ENCODE measurements at places on chromosomes 5 and 9. TPM values are rescaled to one million over a fixed set of nuclear protein-coding genes. Genes with fewer than 3 reads are reported as not detected.

The TERT gene
- 2.9 TPM for total RNA-seq

GRCh38 chr9:94700445-94700844 lies 26.1 kb upstream of the AOPEP start:
- DNase-seq, result no peak

GRCh38 chr9:87803623-87804345 lies 77.9 kb downstream of the CTSL start:
- DNase-seq, result no peak

DNA sequence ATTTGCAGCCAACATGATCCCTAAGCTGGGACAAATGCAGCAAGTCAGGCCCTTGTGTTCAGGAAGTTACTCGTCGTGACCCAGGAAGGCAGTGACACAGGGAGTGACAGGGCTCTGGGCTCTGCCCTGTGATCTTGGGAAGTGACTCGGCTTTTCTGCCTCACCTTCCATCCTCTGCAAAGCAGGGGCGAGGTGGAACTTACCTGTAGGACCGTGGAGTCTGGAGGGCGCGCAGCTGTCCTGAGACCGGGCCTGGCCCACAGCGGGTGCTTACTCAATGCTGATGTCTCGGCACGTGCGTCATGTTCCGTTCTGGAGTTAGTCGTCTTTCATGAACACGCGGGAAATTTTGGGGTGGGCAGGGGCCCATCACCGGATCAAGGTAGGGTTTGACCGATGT lies 22.8 kb upstream of the LPCAT1 start:
- no peak for DNase-seq

DNA sequence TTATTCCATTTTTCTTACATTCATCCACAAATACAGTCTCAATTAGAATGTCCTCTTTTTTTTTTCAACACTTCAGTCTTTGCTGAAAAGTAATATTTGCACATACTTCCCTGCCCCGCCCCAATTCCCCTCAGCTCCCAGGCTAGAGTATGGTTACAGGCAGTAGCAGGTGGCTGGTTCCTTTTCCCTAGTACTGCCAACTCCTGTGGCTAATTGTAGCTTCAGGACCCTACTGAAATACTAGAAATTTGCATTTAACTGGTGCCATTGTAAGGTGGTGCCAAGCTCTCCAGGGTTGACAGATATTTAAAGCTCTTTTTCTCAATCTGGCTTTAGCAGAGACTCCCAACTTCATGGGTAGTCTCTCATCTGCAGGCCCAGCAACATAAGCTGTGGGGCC lies 80.3 kb downstream of the FAM81B start:
- no peak for DNase-seq
